ENCODE measurements at places on chromosomes 13 and 19. TPM values are rescaled to one million over a fixed set of nuclear protein-coding genes. Genes with fewer than 3 reads are reported as not detected.

- H3K4me1 ChIP-seq = no peaks in the 10 kb centered on the region
- DNase-seq = no peak
- no peak overlapping the region for H3K4me3 ChIP-seq
- H3K36me3 ChIP-seq = no peaks in the 10 kb centered on the region
Observed at GRCh38 chr13:113548171-113548641, 36.3 kb upstream of the TFDP1 start.

Gene PSG2
- total RNA-seq = not detected

GRCh38 chr19:4120559-4121272, 3.2 kb downstream of the MAP2K2 start:
- H3K36me3 ChIP-seq = no peaks in the 10 kb centered on the region
- no peak overlapping the region for H3K4me3 ChIP-seq
- H3K4me1 ChIP-seq = peaks cover 13% of the 10 kb centered on the region
- no peaks in the 10 kb centered on the region for H3K27me3 ChIP-seq

DNA sequence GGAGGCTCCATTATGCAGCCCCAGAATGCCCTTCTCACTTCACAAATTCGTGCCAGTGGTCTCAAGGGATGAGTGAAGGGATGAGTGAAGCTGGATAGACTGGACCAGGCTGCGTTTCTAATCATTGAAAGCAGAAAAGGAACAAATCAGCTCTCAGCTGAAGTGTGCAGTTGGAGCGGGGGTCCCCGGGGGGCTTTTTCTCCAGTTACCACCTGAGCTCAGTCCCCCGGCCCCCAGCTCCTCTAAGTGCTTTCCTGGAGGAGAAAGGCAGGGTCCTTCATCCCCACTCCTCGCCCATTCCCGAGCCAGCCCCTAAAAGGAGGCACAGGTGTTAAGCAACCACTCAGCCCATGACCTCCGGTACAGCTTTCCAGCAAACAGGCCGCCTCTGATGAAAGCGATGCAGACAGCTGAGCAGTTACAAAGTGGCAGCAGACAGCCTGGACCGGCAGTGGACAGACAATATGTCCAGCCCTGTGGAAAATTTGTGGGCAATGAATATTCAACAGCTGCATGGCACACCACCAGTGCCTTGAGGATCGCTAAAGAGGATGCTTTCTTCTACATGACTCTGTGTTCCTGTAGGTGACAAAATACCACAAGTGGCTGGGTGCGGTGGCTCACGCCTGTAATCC, 110.7 kb upstream of the UBL3 start:
- no peaks in the 10 kb centered on the region for H3K27me3 ChIP-seq
- no peaks in the 10 kb centered on the region for H3K4me1 ChIP-seq
- DNase-seq = no peak
- no peak overlapping the region for H3K27ac ChIP-seq
- H3K4me3 ChIP-seq = no peak overlapping the region

Gene FLT1
- 25.4 TPM for total RNA-seq

GRCh38 chr19:10418235-10418484, 2.2 kb upstream of the PDE4A start:
- no peaks in the 10 kb centered on the region for H3K36me3 ChIP-seq
- DNase-seq = no peak
- no peak overlapping the region for H3K4me3 ChIP-seq
- H3K27me3 ChIP-seq = peaks cover 21% of the 10 kb centered on the region
- no peak overlapping the region for H3K27ac ChIP-seq

GRCh38 chr19:28239270-28239669, 973.7 kb downstream of the UQCRFS1 start:
- no peak for DNase-seq
- H3K36me3 ChIP-seq = no peaks in the 10 kb centered on the region
- H3K4me1 ChIP-seq = no peaks in the 10 kb centered on the region
- no peak overlapping the region for H3K27ac ChIP-seq
- H3K27me3 ChIP-seq = no peaks in the 10 kb centered on the region

DNA sequence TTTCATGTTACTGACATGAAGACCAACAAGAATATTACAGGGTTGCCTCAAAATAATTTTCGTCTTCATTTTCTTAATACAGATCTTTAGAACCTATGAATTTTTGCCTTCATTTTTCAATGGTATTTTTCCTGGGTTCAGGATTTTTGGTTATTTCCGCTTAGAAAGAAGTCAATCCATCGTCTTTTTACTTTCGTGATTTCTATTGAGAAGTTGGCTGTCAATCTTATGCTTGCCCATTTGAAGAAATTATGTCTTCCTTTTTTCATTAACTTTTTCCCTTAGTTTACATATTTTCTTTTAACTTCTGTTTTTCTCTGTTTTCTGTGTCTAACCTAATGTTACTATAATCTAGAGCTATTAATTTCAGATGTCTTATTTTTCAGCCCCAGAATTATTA, 868.9 kb upstream of the SLC10A2 start:
- no peak overlapping the region for H3K27ac ChIP-seq
- DNase-seq = no peak
- no peak overlapping the region for H3K4me3 ChIP-seq
- no peaks in the 10 kb centered on the region for H3K27me3 ChIP-seq

- H3K36me3 ChIP-seq = no peaks in the 10 kb centered on the region
- no peak overlapping the region for H3K4me3 ChIP-seq
- no peak overlapping the region for H3K27ac ChIP-seq
Observed at GRCh38 chr13:38141792-38142191, 207.9 kb upstream of the UFM1 start.

DNA sequence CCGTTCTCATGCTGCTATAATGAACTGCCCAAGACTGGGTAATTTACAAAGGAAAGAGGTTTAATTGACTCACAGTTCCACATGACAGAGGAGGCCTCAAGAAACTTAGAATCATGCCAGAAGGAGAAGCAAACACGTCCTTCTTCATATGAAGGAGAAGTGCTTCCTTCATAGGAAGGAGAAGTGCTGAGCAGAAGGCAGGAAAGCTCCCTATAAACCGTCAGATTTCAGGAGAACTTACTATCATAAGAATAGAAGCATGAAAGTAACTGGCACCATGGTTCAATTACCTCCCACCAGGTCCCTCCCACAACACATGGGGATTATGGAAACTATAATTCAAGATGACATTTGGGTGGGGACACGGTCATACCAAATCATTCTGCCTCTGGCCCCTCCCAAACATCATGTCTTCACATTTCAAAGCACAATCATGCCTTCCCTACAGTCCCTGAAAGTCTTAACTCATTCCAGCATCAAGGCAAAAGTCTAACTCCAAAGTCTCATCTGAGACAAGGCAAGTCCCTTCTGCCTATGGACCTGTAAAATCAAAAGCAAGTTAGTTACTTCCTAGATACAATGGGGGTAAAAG, 10.6 kb downstream of the ACOD1 start:
- H3K27ac ChIP-seq = no peak overlapping the region
- H3K27me3 ChIP-seq = no peaks in the 10 kb centered on the region
- DNase-seq = no peak
- H3K4me1 ChIP-seq = no peaks in the 10 kb centered on the region
- H3K36me3 ChIP-seq = no peaks in the 10 kb centered on the region

Gene CCDC61
- 6.6 TPM for total RNA-seq

Gene TMEM143
- 6.5 TPM for total RNA-seq

Gene PRR20C
- total RNA-seq = not detected

Gene ATP8B3
- 5.7 TPM for total RNA-seq

DNA sequence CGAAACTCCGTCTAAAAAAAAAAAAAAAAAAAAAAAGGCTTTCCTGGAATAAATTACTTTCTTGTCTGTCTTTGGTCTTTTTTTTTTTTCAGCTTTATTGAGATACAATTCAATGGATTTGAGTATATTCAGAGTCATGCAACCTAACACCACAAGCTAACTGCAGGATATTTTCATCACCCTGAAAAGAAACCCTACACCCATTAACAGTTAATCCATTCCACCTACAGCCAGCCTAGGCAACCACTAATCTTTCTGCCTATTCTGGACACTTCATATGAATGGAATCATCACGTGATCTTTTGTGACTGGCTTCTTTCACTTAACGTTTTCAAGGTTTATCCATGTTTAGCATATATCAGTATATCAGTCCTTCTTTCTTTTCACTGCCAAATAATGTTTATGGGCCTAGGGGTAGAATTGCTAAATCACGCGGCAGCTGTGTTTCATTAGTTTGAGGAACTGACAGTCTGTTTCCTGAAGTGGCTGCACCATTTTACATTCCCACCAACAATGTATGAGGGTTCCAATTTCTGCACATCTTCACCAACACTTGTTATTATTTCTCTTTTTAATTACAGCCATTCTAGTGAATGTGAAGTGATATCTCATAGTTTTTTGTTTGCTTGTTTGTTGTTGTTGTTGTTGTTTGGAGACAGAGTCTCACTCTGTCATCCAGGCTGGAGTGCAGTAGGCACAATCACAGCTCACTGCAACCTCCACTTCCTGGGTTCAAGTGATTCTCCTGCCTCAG, 19.9 kb downstream of the LRFN3 start:
- no peaks in the 10 kb centered on the region for H3K4me1 ChIP-seq
- no peak overlapping the region for H3K4me3 ChIP-seq
- no peaks in the 10 kb centered on the region for H3K36me3 ChIP-seq
- H3K27ac ChIP-seq = no peak overlapping the region
- H3K27me3 ChIP-seq = peaks cover 4% of the 10 kb centered on the region

DNA sequence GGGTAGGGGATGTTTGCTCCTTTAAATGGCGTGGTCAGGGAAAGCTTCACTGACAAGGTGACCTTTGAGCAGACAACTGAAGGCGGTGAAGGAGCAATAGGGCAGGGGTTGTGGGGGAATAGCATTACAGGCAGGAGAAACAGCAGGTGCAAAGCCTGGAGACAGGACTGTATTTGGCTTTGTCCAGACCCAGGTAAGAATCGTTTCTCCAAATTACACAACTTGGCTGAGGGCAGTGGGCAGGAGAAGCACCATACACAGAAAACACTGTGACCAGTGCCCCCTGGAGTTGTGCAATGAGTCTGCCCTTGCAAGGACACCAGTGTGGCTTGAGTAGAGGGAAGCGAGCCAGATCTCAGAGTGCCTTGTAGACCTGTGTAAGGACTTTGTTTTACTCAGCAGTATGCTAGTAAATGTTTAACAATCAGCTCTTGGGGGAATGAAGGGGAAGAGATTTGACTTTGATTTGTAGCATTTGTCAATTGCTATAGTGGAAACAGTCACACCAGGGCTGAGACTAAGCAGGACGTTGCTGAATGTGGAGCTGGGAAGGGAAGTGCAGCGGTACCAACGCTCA, 360.0 kb downstream of the DCT start:
- no peaks in the 10 kb centered on the region for H3K36me3 ChIP-seq
- peaks cover 53% of the 10 kb centered on the region for H3K4me1 ChIP-seq
- peak; percentile 93 for DNase-seq
- peak overlapping the region; percentile 2 for H3K27ac ChIP-seq
- H3K27me3 ChIP-seq = no peaks in the 10 kb centered on the region
- H3K4me3 ChIP-seq = no peak overlapping the region

- no peaks in the 10 kb centered on the region for H3K27me3 ChIP-seq
- no peak overlapping the region for H3K4me3 ChIP-seq
- no peak overlapping the region for H3K27ac ChIP-seq
- H3K4me1 ChIP-seq = no peaks in the 10 kb centered on the region
- no peak for DNase-seq
Observed at GRCh38 chr13:107242138-107242537, 674.2 kb upstream of the ARGLU1 start.

DNA sequence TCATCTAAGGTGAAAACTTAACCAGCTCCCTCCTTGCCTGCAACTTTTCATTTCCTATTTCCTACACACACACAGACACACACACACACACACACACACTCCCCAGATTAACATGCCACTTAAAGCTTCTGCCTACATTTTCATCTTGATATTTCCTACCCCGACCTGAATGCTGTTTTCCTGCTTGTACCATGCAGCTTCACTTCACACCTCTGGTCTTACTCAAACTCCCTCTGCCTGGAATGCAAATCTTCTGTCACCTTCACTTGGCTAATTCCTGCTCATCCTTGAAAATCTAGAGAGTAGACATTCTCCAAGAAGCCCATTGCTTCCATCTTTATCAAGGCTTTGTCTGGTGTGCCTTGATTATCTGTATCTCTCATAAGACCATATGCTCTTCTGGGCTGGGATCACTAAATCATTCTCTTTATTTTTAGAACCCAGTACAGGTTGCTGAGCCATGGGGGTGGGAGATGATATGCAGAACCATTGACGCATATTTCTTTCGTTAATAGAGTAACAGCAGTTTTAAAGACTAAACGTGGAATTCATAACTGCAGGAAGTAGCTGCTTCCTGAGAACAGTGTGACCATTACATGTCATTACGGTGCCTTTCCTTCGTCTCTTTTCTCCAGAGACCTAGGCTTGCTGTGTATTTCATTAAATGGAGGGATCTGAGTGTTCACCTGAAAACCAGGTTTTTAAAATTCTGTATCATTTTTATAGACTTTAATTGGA, 37.7 kb downstream of the CNMD start:
- H3K4me1 ChIP-seq = no peaks in the 10 kb centered on the region
- H3K27ac ChIP-seq = no peak overlapping the region
- no peak for DNase-seq
- no peaks in the 10 kb centered on the region for H3K27me3 ChIP-seq
- H3K36me3 ChIP-seq = no peaks in the 10 kb centered on the region

Gene LSR
- 114 TPM for total RNA-seq

DNA sequence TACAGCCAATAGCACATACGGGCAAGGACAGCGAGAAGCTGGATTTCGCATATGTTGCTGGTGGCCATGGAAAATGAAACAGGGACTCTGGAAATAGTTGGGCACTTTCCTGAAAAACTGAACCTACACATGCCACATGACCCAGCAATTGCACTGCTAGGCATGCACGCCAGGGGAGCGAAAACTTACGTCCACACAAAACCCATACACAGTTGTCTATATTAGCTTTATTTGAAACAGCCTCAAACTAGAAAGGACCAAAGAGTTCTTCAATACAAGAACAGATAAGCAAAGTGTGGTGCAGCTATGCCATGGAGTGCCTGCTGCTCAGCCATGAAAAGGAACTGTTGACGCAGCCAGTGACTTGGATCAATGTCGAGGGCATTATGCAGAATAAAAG, 7.3 kb upstream of the SPACA7 start:
- no peak overlapping the region for H3K4me3 ChIP-seq
- no peaks in the 10 kb centered on the region for H3K36me3 ChIP-seq
- DNase-seq = no peak
- H3K4me1 ChIP-seq = no peaks in the 10 kb centered on the region
- no peaks in the 10 kb centered on the region for H3K27me3 ChIP-seq

DNA sequence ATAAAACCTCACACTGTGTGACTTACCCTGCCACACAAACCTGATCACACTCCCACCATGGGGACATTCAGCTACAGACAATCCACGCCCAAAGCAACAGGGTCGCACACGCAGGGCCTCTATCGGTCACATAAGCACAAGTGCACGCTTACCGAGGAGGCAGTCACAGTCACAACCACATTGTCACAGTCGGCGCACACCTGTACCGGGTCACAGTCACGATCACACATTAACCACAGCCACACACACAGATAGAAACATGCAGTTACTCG, 579 bp downstream of the ZNF566 start:
- no peaks in the 10 kb centered on the region for H3K36me3 ChIP-seq
- H3K27me3 ChIP-seq = no peaks in the 10 kb centered on the region
- peak overlapping the region; percentile 92 for H3K27ac ChIP-seq

Gene MED16
- 32.0 TPM for total RNA-seq
